ENCODE measurements at places on chromosomes 3 and 15. TPM values are rescaled to one million over a fixed set of nuclear protein-coding genes. Genes with fewer than 3 reads are reported as not detected.

The JAGN1 gene
- total RNA-seq = 43.4 TPM

The SCAP gene
- total RNA-seq = 42.2 TPM

The SCN10A gene
- total RNA-seq = not detected

The CKMT1B gene
- not detected for total RNA-seq

The STRA6 gene
- total RNA-seq = 0.79 TPM

The KPNA4 gene
- 33.9 TPM for total RNA-seq

The ARHGAP31 gene
- total RNA-seq = 3.3 TPM

The HACD2 gene
- total RNA-seq = 6.4 TPM

The PRKCD gene
- total RNA-seq = 2.4 TPM

The CSPG5 gene
- total RNA-seq = 0.09 TPM

The DLL4 gene
- total RNA-seq = 0.16 TPM

The TM4SF18 gene
- under 0.01 TPM for total RNA-seq

The MEGF11 gene
- not detected for total RNA-seq

The GRIP2 gene
- 0.09 TPM for total RNA-seq

The C3orf85 gene
- not detected for total RNA-seq

The PDIA3 gene
- total RNA-seq = 95.7 TPM

The CATSPER2 gene
- total RNA-seq = 1.3 TPM

The SENP8 gene
- 1.2 TPM for total RNA-seq

The BBS4 gene
- 17.1 TPM for total RNA-seq

The PLA2G4E gene
- not detected for total RNA-seq

The TF gene
- 0.32 TPM for total RNA-seq

The SERINC4 gene
- total RNA-seq = not detected

The HESX1 gene
- total RNA-seq = 0.79 TPM

The DAZL gene
- not detected for total RNA-seq

The FGF12 gene
- not detected for total RNA-seq

The ACAN gene
- total RNA-seq = 0.09 TPM

The TMEM266 gene
- total RNA-seq = 0.17 TPM

The TIGIT gene
- total RNA-seq = not detected

The RASGRP1 gene
- total RNA-seq = not detected

The COL7A1 gene
- 27.0 TPM for total RNA-seq

The LRRN1 gene
- not detected for total RNA-seq

The C3orf20 gene
- not detected for total RNA-seq

The SLITRK3 gene
- total RNA-seq = not detected
